Fibroblast of the aortic adventitia (primary cell): ENCODE measurements at places on chromosomes 2 and 18. TPM values are rescaled to one million over a fixed set of nuclear protein-coding genes. Genes with fewer than 3 reads are reported as not detected.

Gene OBSL1
- 39.2 and 90.4 TPM in 2 replicates for total RNA-seq

Gene MARCHF4
- 0.57 and 1.3 TPM in 2 replicates for total RNA-seq

Gene PREB
- 37.0 and 46.0 TPM in 2 replicates for total RNA-seq

Gene RTP5
- total RNA-seq: not detected in 2 replicates

Gene HAAO
- 0.90 and 5.4 TPM in 2 replicates for total RNA-seq

Gene TDRD15
- total RNA-seq: not detected in 2 replicates

Gene C1QL2
- total RNA-seq: not detected in 2 replicates

Gene SKOR2
- total RNA-seq: not detected in 2 replicates

Gene EGR4
- not detected in 2 replicates for total RNA-seq

Gene WNT10A
- not detected in 2 replicates for total RNA-seq

Gene TUBB8B
- not detected in 2 replicates for total RNA-seq

Gene SCN1A
- 0.09 and 0.16 TPM in 2 replicates for total RNA-seq

Gene SLC9A4
- not detected in 2 replicates for total RNA-seq

Gene COBLL1
- 18.4 and 25.3 TPM in 2 replicates for total RNA-seq

Gene TMEM17
- total RNA-seq: 0.90 and 4.4 TPM in 2 replicates

Gene POTEJ
- not detected in 2 replicates for total RNA-seq

Gene SCYGR1
- not detected in 2 replicates for total RNA-seq

Gene RAB31
- 68.4 and 90.4 TPM in 2 replicates for total RNA-seq

Gene RAMP1
- 3.1 and 3.4 TPM in 2 replicates for total RNA-seq

Gene NT5C1B
- total RNA-seq: not detected in 2 replicates

Gene DIPK1C
- total RNA-seq: not detected in 2 replicates

Gene SCN7A
- total RNA-seq: under 0.01 and 4.7 TPM in 2 replicates

Gene MROH2A
- under 0.01 TPM in 1 of 2 replicates, not detected in the other for total RNA-seq

Gene CFAP221
- not detected in 2 replicates for total RNA-seq

Gene TEKT4
- not detected in 2 replicates for total RNA-seq

Gene XPO1
- total RNA-seq: 201 and 220 TPM in 2 replicates

Gene PDK1
- total RNA-seq: 5.6 and 16.4 TPM in 2 replicates

Gene NFATC1
- total RNA-seq: 2.0 and 3.0 TPM in 2 replicates

Gene PLEKHM3
- 5.0 and 15.1 TPM in 2 replicates for total RNA-seq
